ENCODE measurements at places on chromosomes 1 and 21.

DNA sequence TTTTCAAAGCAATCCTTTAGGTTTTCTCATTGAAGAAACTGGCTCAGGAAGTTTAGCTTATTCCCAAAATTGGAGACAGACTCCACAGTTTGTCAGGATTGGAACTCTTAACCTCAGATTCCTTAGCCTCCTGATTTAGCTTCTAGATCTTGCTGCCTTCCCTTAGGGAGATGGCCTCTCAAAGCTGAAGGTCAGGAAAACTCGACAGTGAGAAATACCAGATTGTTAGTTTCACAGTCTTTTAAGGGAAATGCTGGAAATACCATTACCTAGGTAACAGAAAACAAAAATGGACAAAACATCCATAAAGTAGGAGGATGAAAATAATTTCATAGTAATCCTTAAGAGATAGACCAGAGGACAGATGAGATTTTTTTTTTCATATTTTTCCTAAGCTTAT, 7.8 kb downstream of the RASAL2 start:
- no peak for DNase-seq

- no peak for DNase-seq
Measured at GRCh38 chr1:175477786-175478185, 265.6 kb downstream of the TNR start.

DNA sequence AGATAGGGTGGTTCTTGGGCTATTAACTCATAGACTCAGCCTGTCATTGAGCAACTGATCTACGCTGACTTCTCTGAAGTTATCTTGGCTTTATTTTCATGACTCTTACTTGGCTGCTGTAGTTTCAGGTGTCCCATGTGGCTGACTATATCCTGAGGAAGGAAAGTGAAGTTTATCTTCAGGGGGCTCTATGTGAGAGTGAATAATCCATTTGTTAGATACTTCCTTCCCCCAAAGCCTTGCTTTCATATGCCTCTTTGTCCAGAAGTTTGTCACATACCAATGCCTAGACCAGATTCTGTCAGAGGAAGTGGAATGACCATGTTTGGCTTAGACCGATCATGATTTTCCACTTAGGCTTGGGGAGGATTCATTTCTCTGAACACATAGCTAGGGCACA, 27.9 kb upstream of the C1orf87 start:
- DNase-seq, result no peak

GRCh38 chr1:56830052-56830451, 10.8 kb upstream of the FYB2 start:
- no peak for DNase-seq

- DNase-seq, result no peak
Measured at GRCh38 chr1:51524817-51525216, 5.8 kb upstream of the EPS15 start.

DNA sequence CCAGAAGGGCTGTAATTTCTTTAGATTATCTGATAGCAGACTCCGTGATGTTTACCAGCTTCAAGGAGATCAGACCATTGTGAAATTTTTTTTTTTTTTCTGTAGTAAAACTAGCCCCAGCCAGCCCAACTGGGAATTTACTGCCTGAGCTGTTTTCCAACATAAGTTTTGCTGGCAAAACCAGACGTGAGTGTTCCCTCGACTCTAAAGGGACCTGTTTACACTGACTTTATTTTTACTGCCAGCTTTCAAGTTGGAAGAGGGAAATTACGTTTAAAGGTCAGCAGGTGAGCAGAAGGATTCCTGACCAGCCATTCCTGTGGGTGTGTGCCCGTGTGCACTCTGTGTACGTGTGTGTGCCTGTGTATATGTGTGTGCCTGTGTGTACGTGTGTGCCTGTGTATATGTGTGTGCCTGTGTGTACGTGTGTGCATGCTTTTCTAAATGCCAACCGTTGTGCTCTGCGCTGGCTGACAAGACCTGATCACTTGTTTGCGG, 374 bp downstream of the MAB21L3 start:
- no peak for DNase-seq

DNA sequence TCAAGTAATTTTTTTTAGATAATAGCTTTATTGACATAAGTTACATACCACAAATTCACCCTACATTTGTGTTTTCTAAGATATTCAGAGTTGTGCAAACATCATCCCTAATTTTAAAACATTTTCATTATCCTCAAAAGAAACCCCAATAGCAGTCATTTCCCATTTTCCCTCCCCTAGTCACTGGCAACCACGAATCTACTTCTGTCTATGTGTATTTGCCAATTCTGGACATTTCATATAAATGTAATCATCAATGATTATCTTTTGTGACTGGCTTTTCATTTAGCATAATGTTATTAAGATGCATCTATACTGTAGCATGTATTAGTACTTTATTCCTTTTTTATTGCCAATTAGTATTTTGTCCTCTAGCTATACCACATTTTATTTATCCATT, 88.8 kb upstream of the SLFNL1 start:
- no peak for DNase-seq

- no peak for DNase-seq
Measured at GRCh38 chr1:41954533-41954944, 35.8 kb upstream of the HIVEP3 start.

DNA sequence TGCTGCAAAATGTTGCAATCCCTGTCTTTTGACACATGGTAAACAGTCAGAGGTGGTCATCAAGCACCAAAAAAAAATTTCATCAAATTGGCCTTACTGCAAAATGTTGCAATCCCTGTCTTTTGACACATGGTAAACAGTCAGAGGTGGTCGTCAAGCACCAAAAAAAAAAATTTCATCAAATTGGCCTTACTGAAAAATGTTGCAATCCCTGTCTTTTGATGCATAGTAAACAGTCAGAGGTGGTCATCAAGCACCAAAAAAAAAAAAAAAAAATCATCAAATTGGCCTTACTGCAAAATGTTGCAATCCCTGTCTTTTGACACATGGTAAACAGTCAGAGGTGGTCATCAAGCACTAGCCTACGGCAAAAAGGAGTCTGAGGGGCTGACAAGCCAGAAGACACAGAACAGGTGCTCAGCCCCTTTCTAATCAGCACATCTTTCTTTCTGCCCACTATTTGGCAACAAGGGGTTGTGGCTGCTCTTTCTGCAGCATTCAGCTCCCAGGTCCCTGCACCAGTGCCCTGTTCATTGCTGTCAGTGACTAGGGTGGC, 223.8 kb downstream of the KCNH1 start:
- DNase-seq, result no peak

DNA sequence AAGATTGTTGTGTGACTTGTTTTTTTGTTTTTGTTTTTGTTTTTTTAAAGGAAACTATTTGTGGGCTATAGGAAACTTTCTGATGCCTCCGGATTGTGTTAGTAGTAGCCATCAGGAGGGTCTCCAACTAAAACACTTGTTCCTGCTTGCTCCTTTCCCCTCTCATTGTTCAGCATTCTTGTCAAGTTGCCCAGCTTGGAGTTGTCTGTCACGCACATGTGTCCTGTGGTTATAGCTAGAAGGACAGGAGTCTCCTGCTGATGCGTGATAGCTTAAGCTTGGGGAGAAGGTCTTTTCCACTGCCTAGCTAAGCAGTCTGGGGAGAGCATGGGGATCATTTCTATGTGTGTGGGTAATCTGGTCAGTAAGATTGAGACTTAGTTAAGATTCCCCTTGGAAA, 3.2 kb upstream of the LYPLA2 start:
- DNase-seq, result no peak

DNA sequence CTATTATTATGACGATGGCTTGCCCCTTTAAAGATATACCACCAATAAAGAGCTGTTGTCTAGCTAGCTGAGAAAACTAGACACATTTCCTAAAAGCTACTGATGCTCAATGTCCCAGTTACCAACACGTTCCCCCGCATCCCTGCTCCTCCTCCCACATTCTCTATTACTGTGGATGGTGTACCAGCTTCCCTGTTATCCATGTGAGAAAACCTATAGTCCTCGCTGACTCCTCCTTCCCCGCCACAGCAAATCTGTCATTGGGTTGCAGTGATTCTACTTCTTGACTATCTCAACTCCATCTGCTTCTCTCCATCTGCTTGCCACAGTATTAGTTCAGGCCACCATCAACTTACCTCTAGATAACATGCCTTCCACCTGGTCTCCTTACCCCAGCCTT, 337.5 kb downstream of the KCNH1 start:
- no peak for DNase-seq

- no peak for DNase-seq
Measured at GRCh38 chr1:39802496-39803260, 14.0 kb upstream of the BMP8B start.

- DNase-seq, result no peak
Measured at GRCh38 chr1:56507925-56508522, 71.3 kb downstream of the PLPP3 start.

DNA sequence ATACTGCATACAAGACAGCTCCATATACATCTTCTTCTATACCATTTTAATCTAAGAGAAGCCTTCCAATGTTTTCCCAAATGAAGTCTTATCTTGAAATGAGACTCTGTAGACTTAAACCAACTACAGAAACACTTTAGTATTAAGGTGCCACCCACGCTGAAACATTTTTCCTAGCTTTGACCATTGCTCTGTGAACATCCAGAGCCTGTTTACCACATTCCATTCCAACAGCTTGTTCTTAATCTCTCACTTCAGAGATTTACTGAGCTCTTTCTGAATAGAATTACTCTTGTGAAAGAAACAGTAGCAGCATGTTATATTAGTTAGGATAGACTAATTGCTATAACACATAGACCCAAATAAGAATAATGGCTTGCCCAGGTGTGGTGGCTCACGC, 19.6 kb upstream of the POGZ start:
- DNase-seq, result no peak

GRCh38 chr1:79614762-79615161, 608.2 kb upstream of the ADGRL4 start:
- no peak for DNase-seq

- no peak for DNase-seq
Measured at GRCh38 chr1:218459450-218459849, 114.3 kb downstream of the TGFB2 start.

- DNase-seq, result no peak
Measured at GRCh38 chr1:96482616-96483015, 239.0 kb upstream of the PTBP2 start.

- DNase-seq, result peak; percentile 75
Measured at GRCh38 chr21:43775795-43776430, at the start of gene CSTB. Gene CSTB (minus strand): TSS chr21:43776308. CDS start chr21:43776269, 39 bp downstream.

DNA sequence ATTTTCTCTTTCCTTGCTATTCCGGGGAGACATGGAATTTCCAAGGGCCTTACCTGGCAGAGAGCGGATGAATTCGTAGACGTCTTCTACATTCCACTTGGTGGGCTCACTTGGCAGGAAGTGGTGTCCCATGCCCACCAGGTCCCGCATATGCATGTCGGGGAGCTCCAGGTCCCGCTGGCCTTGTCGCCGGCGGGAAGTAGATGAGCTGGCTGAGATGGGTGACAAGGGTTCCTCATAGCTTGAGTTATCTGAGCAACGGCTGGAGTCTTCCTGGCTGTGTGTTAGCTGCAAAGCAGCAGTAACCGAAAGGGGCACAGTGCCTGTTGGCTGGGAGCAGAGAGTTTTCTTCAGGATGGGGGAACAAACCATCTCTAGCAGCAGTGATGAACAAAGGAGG, 7.9 kb upstream of the A3GALT2 start:
- no peak for DNase-seq

- no peak for DNase-seq
Measured at GRCh38 chr1:181369416-181369815, 113.9 kb upstream of the CACNA1E start.

- no peak for DNase-seq
Measured at GRCh38 chr1:220957233-220957605, 78.0 kb downstream of the HLX start.
